Naive thymus-derived CD4-positive, alpha-beta T cell (primary cell): ENCODE measurements at places on chromosomes 7 and 10.

GRCh38 chr7:3482147-3482921 lies 181.3 kb downstream of the SDK1 start:
- DNase-seq, result no peak

- DNase-seq, result no peak
These were observed 283.6 kb upstream of the KLF6 start for GRCh38 chr10:4068629-4069028.

GRCh38 chr7:20444030-20444800 lies 113.5 kb downstream of the ITGB8 start:
- DNase-seq, result no peak

DNA sequence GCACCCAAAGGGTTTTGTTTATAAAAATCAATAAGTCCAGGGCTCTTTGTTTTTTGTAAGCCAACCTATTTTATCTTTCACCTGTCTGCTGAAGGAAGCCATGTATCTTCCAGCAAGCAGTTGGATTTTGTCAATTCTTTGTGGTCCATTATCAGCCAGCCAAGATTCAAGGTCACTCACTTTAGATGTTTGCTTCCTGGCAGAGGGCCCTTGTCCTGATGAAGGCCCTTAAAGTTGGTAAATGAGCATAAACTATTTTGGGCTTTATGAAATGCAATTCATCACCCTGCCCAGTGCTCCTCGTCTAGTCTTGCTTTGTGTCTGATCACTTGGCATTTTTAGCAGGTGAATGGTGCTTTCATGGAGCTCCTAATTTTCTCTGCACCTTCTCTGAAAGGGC lies 1004.2 kb downstream of the GRID1 start:
- DNase-seq, result no peak

DNA sequence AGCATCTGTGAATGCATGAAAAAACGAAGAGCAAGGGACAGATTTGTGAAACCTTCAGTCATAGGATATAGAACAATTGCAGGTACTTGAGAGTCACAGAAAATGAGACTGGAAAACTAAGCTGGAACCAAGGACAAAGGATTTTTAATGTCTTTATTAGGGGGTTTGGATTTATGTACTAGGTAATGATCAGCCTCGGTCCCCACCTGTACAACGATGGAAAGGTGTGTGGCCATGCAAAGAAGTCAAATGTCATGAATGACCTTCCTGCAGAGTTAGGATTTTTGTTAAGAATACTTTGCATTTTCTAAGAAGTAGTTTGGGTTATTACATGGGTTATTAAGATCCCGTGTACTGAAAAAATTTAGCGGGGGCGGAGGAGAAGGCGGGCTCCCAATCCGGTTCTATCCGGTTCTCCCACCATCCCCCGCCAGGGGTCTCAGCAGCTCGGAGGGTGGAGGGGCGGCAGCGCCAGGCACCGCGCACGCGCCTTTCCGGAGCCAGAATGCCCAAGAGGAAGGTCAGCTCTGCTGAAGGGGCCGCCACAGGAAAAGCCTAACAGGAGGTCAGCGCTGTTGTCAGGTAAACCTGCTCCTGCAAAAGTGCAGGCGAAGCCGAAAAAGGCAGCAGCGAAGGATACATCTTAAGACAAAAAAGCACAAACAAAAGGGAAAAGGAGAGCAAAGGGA lies 327.5 kb upstream of the PLXDC2 start:
- DNase-seq, result no peak

DNA sequence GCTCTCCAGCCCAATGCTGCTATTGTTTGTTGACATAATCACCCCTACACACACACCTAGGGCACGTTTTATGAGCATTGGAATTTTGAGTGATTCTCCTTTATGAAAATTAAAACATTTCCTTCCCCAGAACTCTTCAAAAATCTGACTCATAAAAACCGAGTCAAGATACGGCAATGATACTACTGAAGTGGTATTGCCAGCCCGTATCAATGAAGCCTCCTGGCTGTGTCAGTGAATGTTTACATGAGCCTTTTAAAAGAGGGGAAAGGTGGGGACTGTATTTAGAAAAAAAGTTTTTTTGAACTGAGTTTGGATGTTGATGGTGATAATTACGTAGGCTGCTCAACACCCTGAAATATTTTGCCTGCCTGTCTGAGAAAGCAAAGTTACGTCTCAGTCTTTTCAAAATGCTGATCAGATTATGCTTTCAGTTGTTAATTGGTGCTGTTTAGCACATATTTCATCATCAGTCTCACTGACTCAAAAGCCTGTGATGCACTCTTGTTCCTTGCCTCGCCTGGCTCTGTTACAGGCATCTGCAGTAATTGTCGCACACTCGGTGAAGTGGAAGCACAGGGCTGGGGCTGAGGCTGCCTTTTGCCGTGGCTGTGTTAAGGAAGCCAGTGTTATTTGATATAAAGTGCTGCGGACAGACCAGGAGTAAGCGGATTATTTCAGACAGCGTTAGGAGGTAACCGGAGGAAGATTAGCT lies 157.4 kb upstream of the TCF7L2 start:
- no peak for DNase-seq

DNA sequence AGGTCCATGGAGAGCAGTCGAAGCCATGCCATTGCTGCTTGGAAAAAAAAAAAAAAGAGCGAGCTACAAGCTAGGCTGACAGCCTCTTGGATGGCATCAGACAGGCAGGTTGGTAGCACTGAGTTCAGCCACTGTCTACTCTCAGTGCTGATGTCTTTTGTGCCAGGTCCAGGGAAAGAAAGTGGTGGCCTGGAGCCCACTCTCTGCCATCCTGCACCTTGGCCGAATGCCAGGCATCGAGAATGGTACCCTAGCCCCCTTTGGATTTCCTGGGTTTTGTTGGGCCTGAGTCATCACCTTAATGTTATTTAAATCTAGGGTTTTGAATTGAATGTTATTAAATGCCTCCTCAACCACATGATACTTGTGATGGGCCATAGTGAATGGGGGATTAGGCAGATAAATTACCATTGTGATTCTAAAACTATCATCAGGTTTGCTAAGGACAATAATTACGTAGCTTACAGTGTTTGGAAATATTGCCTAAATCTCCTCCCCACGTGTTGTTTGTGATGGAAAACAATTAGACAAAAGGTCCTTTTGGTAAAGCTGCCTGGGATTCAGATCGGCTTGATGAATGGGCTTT lies 195.7 kb upstream of the GPR26 start:
- no peak for DNase-seq

- DNase-seq, result no peak
These were observed 255.0 kb upstream of the SP8 start for GRCh38 chr7:21041666-21042065.

DNA sequence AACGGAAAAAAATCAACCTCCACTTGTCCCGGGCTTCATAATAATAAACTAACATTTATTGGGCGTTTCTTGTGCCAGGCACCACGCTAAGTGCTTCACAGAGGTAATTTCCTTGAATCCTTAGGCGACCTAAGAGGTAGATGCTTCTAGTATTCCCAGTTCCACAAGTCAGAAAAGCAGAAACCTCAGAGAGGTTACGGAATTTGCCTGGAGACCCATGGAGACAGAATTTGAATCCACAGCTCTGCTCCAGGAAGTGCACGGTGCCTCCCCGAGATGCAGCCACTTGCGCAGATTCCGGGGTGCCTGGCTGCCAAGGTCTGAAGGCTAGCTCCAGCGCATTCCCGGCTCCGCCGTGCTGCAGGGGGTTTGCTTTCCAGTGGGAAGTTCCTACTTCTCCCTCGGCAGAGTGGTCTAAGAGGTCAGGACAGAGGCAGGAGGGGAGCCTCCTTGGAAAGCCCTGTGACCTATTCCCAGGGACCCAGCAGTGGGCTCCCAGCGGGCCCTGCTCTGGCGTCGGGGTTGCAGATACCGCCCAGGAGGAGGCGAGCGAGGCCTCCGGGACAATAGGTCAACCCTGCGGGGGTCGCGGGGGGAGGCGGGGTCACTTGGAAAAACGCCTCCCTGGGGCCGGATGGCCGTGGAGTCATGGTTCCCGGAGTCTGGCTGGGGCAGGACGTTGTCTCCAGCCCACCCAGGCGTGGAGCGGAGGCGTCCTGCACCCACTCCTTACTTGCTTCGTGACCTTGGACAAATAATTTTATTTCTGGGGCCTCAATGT lies 10.1 kb upstream of the NKX2-3 start:
- no peak for DNase-seq

- no peak for DNase-seq
These were observed 547.5 kb upstream of the LRRTM3 start for GRCh38 chr10:66378117-66378876.

GRCh38 chr7:139523199-139523941 lies at the start of gene CLEC2L:
Gene CLEC2L, plus strand, starts transcription at chr7:139523685. Its CDS starts 243 bp downstream, at chr7:139523928.
- DNase-seq, result no peak

GRCh38 chr10:43228783-43229207 lies 38.1 kb downstream of the RASGEF1A start:
- DNase-seq, result no peak

DNA sequence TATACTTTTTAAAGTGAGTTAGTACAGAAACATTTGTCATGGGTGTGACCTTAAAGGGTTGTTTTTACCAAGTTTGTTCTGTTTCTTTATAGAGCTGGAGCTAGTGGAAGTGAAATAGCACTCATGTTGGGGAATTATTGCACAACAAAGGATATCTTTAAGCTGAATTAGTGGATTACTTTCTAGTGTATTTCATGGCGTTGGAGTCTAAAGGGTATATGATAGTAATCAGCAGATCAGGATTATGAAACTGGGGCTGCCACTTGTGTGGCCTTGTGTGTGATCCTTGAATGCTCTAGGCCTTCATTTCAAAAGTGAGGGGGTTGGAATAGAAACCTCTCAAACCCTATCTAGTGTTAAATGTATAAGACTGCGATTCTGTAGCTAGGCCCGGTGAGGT lies 123.6 kb downstream of the LYZL1 start:
- DNase-seq, result no peak

- no peak for DNase-seq
These were observed 21.4 kb downstream of the SLC25A13 start for GRCh38 chr7:96300502-96300901.

GRCh38 chr10:96988426-96988825 lies 156.3 kb downstream of the LCOR start:
- no peak for DNase-seq

GRCh38 chr10:71351628-71352319 lies 32.7 kb downstream of the SLC29A3 start:
- no peak for DNase-seq

DNA sequence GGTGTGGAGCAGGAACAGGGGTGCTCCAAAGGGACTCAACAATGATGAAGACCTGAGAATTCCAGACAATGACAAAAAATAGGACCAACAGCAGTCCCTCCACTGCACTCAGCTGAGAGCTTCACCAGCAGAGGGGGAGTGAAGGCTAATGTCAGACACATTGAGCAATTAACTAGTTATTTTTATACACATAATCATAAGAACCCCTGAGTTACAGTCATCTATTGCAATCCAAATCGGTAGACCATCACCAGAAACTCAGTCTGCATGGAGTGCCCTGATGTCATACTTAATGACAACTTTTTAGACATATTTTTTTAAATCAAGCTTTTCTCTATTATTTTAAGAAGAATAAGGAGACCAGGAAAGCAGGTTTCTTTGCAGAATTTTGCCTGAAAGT lies 30.6 kb upstream of the IKZF1 start:
- DNase-seq, result no peak

GRCh38 chr7:74586258-74587175 lies 71.0 kb upstream of the GTF2I start:
- no peak for DNase-seq

DNA sequence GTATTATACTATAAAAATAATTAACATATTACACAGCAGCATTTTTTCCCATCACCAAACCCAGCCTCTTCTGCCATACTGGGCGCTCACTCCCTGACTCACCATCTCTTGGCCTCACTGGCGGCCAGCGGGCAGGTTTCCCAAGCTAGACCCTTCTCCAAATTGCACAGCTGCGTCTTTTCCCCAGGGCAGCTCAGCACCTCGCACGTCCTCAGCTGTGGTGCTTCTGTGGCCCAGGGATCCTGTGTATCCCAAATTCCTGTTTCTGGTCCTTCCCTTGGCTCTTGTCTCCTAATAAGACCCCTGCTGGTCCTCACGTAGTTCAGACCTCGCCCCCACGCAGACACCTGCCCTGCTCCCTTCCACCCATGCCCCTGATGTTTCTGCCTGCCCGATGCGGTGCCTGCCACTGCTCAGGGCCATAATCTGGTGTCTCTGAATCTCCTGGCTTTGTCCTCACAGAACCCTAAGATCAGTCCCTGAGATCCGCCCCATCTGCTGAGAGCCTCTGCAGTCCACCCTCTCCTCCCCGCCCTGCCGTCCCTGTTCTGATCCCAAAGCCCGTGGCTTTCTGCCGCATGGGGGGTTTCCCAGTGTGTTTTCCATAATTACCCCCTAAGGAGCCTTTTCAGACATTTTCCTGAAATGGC lies 290.1 kb downstream of the TCERG1L start:
- DNase-seq, result no peak

DNA sequence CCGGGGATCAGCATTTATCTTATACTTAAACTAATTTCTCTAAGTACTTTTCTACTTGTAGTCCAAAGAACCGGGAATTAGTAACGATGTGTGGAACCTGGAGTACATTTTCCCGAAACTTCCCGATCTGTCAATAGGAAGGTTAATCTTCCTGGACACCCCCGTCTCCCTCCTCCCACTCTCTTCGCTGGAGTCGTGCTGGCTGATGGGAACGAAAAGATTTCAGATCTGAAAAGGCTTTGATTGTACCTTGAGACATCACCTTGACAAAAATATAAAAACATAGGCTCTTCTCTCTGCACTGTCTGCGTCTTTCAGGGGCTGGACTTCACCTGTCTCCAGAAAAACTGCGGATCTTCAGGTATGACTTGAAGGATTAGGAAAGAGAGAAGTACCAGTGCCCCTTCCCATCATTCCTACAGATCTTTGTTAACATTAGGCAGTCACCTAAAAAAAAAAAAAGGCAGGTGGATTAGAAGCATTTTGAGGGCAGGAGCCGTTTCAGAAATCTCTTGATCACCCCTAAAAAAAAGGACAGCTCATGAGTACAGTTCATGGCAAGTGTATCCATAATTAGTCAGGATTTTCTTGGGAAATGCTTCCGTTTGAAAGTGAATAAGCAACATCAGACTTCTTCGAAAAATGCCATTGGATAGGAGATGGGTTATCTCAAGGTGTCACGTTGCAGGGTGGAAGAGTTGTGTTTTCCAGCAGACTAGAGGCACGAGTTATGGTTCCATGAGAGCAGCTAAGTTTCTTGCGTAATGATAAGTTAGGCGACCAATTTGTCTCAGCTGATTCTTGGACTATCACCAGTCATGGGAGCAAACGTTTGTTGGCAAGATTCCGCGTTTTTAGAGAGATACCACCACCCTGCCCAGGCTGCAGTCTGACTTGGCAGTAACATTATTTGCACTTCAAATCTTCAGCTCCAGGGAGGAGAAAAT lies 7.8 kb upstream of the BAMBI start:
- DNase-seq, result no peak

DNA sequence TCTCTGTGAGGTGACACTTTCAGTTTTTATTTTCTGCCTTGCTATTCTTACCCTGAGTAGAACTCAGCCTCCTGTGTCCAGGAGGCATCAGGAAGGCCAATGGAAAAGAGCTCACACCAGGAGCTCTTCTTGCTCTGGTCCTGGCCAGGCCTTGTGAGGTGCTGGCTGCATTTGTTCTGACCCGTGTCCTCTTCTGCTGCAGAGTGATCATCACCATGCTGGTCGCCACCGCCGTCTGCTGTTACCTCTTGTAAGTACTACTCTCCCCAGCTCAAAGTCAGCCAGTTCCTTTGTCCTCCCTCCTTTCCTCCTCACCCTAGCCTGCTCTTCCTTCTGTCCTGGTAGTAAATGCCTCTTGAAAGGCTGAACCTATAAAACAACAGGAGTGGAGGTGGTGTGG lies 1.6 kb downstream of the ATP6V0E2 start:
- DNase-seq, result no peak

GRCh38 chr10:25245165-25245564 lies 70.4 kb downstream of the GPR158 start:
- no peak for DNase-seq
